Naive B cell (primary cell): ENCODE measurements at places on chromosomes 6 and 20.

- DNase-seq: no peak
These were observed 43.5 kb upstream of the ECI2 start for GRCh38 chr6:4178737-4179333.

- DNase-seq: no peak
These were observed 9.6 kb upstream of the BLOC1S5 start for GRCh38 chr6:8073758-8074157.

GRCh38 chr6:1745814-1746213, 136.1 kb downstream of the FOXC1 start:
- DNase-seq: no peak

- no peak for DNase-seq
These were observed 74.9 kb downstream of the IGF2R start for GRCh38 chr6:160043784-160044183.

DNA sequence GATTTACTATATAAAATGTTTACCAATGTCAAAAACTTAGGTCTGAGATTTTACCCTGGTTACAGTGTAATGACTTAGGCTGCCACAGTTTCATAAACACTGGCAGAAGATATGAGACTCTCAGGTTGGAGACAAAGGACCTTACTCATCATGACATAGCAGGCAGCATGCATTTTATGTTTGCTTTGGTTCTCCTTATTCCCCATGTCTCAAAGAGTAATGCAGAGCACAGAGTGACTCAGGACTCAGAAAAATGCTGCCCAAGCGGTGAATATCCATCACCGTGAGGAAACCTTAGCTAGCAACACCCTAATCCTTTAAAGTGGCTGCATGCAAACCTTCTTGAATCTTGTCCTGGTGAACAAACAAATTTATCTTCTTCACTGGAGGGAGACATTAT, 112.1 kb upstream of the EYS start:
- DNase-seq: no peak

- DNase-seq: no peak
These were observed 139.0 kb downstream of the MAP3K4 start for GRCh38 chr6:161130541-161130940.

DNA sequence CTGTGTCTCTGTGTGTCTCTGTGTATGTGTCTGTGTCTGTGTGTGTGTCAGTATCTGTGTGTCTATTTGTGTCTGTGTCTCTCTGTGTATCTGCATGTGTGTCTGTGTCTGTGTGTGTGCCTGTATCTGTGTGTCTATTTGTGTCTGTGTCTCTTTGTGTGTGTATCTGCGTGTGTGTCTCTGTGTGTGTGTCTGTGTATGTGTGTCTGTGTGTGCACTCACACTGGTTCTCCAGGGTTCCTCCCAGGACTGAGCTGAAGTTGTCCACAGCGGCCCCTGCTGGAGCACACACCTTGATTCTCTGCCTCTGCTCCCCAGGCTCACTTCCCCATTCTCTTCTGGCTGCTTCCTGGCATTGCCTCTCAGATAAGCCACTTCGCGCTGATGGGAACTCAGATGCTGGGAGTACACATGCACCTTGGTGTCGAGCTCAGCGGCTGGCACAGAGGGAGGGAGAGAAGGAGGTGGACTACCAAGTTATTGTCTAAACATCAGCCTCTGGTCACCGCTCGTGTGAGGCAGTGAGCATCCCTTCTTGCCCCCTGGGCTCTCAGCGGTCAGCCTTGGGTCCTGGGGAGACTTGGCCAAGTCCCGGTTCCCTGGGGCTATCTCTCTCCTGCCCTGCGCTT, 104.9 kb upstream of the NXT1 start:
- DNase-seq: peak; percentile 15

DNA sequence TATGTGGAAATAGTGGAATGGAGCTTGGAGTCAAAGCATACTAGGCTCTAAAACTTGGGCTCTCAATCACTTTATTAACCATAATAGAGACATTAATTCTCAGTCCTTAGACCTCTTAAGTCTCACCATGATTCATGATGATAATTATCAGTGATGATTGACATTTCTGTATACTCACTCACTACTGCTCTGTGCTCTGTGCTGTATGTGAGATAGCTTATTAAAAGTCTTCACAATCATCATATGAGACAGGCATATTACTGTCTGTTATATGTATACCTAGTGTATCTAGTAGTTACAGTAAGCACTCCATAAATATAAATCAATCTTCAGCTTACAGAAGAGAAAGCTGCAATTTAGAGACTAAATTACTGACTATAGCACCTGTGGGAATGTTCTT, 236.0 kb upstream of the JAG1 start:
- no peak for DNase-seq

GRCh38 chr6:37669887-37670437, 27.7 kb downstream of the MDGA1 start:
- no peak for DNase-seq

GRCh38 chr20:33696448-33696847, 10.3 kb upstream of the E2F1 start:
- no peak for DNase-seq

- DNase-seq: no peak
These were observed 216.0 kb downstream of the GJA1 start for GRCh38 chr6:121651420-121651819.

DNA sequence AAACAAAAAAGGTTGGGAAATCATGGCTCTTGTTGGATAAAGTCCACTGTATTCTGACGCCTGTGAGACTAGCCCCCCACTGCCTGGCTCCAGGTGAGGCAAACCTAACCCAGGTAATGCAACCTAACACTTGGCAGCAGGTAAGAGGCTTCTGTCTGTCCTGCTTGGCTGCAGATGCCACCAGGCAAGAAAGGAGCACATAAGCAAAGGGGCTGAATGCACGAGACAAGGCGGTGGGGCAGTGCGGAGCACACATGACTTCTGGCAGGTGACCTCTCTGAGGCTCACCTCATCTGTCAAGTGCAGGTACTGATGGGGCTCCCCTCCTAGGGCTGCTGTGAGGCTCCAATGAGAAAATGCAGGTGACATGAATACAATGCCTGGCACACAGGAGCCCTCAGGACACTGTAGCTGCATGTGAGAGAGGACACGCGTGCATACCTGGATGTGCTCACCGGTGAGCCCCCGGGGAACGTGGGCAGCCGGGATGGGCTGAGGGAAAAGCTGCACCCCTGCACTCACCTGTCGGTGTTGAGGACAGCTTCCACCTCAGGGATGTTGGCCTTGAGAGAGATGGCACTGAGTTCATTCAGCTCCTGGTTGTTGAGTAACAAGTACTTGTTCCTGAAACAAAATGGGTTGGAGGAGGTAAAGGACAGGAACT, 54.1 kb downstream of the MYH7B start:
- DNase-seq: no peak

DNA sequence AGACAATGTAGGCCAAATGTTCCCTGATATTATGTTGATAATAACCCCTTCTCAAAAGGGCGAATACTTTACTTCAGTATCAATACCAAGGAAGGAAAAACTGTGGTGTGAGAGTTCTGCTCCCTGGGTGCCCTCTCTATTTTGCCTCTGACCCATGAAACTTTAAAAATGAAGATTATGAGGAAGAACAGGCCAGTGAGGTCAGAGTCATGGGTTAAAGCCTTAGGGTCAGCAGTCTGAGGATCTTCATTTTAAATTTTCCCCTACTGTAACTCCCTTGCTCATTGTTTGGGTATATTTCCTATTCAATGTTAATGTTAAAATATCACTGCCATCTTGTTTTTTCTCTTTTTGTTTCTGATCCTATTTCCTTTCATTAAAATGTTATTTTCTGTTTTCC, 47.9 kb downstream of the PRKN start:
- no peak for DNase-seq

GRCh38 chr6:35745509-35745908, 8.7 kb downstream of the ARMC12 start:
- DNase-seq: no peak

DNA sequence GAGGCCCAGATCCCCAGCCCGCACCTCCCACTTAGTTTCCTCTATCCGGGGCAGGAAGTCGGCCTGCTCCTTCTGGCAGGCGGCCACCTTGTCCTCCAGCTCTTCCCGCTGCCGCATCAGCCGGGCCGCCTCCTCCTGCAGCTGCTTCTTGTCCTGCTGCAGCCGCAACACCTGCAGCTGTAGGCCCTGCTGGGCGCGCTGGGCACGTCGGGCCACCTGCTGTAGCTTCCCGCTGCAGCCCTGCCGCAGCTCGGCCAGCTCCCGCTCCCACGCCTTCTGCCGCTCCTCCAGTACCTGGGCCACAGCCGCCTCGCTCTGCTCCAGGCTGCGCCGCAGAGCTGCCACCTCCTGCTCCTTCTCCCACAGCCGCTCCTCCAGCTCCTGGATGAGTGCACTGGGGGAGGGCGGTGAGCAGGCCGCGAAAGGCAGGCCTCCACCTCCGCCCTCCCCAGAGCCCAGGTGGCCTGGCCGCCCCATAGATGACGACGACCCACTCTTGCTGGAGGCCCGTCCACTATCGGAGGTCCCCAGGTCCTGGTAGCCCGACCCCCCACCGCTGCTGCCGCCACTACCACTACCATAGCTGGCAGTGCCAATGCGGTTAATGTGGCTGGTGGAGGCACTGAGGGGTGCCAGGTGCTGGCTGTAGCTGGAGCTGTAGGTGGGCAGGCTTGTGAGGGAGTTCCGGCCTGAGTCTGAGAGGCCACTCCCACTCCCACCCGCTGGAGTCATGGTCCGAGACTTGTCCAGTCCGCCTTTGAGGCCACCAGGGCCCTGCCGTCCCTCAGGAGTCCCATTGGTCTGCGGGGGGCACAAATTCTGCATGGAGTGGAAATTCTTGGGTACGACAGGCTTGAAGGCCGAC, 6.0 kb upstream of the FASTKD5 start:
- DNase-seq: no peak

DNA sequence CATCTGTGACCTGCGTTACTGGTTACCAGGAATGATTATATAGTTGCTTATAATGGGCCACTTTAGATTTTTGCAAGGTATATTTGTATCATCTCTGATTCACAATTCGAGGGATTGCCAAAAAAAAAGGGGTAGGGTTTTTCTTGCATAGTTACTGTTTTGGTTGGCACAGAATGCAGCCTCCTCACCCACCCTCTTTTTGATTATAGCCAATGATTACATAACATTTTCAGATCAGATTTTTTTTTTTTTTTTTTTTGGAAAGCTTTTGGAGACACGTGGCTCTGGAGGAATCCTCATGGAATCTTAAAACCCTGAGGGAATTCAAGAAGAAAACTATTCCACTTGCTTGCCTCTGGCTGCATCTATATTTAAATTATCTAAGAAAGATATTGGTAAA, 53.7 kb downstream of the UST start:
- DNase-seq: no peak

- DNase-seq: no peak
These were observed 3.9 kb upstream of the DSE start for GRCh38 chr6:116366740-116367275.

DNA sequence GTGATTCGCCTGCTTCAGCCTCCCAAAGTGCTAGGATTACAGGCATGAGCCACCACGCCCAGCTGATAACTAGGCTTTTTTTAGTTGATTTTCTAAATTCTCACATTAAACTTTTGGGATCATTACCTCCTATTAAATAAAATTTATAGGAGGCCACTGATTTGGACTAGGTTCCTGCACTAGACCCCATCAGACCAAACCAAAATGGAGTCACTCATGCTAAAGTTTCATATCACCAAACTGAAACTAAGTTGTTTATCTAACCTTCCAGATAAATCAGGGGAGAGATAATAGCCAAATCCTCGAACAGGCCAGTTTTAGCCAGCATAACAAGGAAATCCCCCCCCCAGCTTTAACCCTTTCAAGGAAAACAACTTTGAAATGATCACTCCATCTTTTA, 98.4 kb upstream of the SLC22A16 start:
- DNase-seq: no peak

DNA sequence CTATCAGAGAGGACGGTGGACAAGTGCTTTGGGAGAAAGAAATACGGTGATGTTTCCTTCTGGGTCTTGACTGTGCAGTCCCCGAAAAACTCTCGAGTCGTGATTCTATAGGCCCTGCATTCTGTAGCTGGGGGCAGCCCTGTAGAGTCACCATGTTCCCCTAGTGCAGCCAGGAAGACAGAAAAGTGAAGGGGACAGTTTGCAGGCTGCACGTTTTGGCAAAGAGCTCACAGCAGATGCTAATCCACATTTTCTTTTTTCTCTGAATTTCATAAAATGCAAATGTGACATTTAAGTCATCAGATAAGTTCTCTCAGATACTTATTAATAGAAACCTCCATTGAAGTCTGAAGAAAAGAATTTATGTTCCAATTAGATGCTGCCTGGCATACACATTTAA, 19.5 kb downstream of the SPATS1 start:
- DNase-seq: no peak

GRCh38 chr6:158707821-158708195, 58.0 kb downstream of the SYTL3 start:
- DNase-seq: peak; percentile 48

DNA sequence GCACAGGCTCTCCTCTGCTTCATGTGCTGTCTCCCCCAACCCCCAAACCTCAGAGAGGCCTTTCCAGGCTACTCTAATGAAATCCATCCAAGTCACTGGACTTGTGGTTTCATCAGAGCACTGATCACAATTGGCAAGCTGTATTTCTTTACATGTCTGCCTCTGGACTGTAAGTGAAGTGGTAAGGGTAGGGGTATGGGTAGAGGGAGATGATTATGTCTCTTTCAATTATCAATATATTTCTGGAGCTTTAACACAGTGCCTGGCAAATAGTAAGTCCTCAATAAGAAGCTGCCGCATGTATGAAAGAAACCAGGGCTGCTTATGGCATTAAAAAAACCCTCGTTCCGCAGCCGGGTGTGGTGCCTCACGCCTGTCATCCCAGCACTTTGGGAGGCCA, 5.4 kb downstream of the TRERF1 start:
- DNase-seq: no peak

GRCh38 chr20:53517146-53517545, 76.5 kb downstream of the ZNF217 start:
- no peak for DNase-seq

- DNase-seq: no peak
These were observed 147.8 kb downstream of the CD83 start for GRCh38 chr6:14265049-14266021.

- no peak for DNase-seq
These were observed 187.0 kb downstream of the MTFR2 start for GRCh38 chr6:136063096-136063495.

GRCh38 chr6:165662749-165663376, at the start of gene PDE10A:
TSS of gene PDE10A (minus strand) at chr6:165663241. CDS start at chr6:165662811, 430 bp downstream.
- DNase-seq: no peak

- DNase-seq: no peak
These were observed 55.0 kb downstream of the PPP1R3G start for GRCh38 chr6:5139828-5140771.

- peak; percentile 38 for DNase-seq
These were observed 29.6 kb downstream of the PCNA start for GRCh38 chr20:5090191-5090590.

- DNase-seq: no peak
These were observed 89.0 kb downstream of the TOX2 start for GRCh38 chr20:44003609-44004008.

GRCh38 chr6:148934961-148935360, 188.1 kb downstream of the UST start:
- no peak for DNase-seq
